Stimulated activated CD4-positive, alpha-beta T cell treated with anti-CD3 and anti-CD28 coated beads, Interleukin-15, amount 100 ng/mL, for 48 hours (primary cell): ENCODE measurements at places on chromosomes 4 and X.

DNA sequence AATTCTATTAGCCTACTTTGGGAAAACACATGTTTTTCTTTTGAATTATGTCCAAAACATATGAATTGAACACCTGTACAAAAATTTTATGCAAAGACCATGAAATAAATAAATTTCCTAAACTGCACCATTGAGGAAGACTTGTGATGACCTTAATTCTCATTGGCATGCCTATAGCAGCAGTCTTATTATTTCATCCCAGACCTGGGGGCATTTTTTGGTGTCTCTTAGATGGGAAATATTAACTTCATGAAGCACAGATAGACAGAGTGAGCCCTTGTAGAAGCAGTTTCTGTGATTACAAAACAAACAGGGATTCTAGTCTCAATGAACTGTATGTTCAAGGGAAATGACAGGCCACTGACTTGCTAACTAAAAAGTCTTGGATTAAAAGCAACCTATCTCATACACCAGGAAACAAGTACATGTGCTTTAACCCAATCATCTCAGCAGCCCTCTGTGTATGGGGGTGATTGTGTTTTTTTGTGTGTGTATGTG is 32.0 kb upstream of the HPGD start:
- DNase-seq = no peak

GRCh38 chrX:455199-455598 is 68.5 kb upstream of the PPP2R3B start:
- DNase-seq = no peak

- DNase-seq = no peak
These were observed 95.6 kb upstream of the METTL14 start for GRCh38 chr4:118589471-118590055.

GRCh38 chr4:62806816-62807215 is 1602.4 kb downstream of the TECRL start:
- no peak for DNase-seq

DNA sequence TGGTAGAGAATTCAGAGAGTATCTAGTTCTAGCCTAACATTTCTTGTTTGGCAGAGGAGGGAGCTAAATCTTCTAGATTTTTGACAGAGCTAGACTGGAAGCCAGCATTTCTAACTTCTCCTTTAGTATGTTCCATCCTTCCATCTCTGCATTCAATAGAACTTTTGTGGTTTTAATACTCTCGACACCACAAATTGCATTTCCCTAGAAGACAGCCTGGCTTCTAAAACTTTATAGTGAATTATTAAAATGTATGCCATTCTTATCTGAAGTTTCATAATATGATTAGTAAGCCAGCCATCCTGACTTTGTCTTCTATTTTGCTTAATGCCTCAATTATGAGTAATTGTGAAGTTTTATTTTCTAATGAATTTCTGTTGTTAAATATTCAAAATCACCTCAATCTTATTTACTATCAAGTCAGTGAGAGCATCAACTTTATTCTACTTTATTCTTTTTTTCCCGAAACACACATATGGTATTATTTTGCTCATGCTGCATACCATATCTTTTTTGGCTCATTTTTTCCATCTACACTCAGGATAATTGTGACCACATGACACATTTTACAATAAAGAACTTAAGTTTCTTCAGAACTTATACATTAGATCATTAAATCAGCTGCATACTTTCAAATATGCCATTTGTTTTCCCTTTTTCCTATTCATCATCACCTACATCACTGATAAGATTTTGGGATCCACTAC is 30.2 kb downstream of the EDNRA start:
- DNase-seq = no peak

DNA sequence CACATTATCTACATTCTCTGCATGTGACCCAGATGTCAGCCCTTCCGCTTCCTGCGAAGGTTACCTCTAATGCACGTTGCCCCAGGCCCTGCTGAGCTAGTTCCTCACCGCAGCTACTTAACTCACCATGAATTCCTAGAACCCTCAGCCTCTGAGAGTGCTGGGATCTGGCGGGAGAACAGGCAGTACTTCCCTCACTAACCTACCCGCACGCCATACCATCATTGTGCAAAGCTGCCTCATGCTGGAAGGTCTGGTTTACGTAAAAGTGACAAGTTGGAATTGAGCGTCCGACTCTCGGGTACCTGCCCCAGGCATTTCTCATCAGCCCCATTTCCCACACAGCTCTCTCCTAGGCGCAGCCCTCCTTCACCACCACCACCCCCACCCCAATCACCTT is 6.3 kb downstream of the SLC25A4 start:
- DNase-seq = no peak

DNA sequence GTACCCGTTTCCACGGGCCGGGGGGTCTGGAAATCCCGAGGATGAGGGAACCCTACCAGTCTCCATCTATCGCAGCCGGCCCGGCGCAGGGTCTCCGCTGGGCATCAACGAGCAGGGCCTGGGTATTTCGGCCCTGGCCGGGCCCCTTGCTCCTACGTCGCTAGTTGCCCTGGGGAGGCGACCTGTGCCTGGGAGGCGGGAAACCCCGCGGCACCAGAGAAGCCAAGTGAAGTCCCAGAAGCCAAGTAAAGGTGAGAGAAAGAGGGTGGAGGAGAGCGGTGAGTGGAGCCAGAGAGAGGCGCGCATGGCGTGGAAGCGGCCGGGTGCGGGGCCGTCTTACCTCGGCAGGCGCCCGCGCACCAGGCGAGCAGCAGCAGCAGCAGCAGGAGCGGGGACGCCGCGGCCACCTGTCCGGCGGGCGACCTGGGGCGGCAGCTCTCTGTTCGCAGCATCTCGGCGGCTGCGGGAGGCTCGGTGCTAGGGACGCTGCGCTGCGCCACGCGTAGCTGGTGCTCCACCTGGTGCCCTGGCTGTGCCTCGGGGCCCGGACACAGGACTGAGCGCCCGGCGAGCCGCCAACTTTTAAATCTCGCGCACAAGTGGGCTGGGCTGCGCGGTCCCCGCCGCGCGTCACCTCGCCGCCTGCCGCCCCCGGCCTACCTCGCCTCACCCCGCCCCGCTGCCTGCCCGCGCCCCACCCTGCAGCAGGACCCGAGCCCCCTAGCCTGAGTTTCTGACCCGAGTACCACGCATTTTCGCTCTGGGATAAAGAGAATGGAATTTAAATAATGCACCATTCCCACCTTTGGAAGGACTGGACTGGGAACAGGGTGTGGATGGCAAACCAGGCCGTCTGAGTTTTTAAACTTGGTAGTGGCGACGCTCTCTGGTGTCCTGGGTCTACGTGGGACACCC is at the start of gene NMU:
TSS of gene NMU (minus strand) at position 558 of the 915 bp plus-strand sequence. CDS start at position 452, 106 bp downstream.
- DNase-seq = no peak

DNA sequence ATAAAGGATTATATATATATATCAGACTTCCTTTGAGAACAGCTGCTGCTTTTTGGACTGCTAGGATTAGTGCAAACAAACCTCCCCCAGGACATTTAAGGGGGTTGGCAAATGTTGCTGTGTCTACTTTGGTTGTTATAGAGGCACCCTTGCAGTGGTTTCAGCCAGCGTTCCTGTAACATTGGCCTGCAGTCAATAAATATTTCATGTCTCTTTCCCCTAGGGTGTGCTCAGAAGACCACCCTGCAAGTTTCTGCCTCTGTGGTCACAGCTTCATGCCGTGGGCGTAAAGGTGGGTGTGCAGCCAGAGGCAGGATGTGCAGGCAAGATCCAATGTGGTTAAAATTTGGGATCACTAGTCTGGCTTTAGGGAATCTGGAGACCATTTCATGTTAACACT is 28.9 kb downstream of the FGF5 start:
- DNase-seq = no peak

- DNase-seq = peak; percentile 40
These were observed 19.7 kb upstream of the PRPS2 start for GRCh38 chrX:12771445-12772069.

DNA sequence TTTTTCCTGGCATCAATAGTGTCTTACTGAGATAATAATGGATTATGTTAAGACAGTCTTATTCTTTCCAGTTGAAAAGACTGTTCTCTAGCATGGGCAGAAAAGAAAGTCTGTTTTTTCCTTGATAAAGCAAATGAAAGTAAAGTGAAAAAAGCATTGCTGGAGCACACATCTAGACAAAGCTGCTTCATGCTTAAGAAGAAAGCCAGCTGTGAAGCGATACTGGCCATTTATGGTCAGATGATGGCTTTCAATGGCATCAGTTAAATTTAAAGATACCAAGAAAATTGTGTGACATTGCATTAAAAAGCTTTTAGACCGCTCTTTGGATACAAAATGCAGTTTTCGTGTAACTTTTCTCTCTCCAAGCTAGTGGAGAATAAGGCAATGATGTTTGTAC is 242.1 kb upstream of the TRAM1L1 start:
- DNase-seq = no peak

DNA sequence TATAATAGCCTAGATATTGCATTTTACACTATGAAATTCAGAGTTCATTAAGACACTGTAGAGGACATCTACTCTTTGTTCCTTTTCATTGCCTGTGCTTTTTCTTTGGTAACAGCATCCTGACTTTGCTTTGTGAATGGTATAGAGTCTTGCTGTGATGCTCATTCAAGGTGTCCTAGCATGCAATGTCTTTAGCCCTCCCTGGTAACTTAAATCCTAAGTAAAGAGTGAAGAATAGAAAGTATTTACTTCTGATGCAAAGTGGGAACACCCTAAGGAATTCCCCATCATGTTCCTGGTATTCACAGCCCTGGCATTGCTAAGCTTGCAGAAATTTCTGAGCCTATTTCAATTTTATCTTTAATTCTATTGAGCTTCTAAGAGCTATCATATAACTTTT is 400.1 kb downstream of the FAT4 start:
- no peak for DNase-seq

DNA sequence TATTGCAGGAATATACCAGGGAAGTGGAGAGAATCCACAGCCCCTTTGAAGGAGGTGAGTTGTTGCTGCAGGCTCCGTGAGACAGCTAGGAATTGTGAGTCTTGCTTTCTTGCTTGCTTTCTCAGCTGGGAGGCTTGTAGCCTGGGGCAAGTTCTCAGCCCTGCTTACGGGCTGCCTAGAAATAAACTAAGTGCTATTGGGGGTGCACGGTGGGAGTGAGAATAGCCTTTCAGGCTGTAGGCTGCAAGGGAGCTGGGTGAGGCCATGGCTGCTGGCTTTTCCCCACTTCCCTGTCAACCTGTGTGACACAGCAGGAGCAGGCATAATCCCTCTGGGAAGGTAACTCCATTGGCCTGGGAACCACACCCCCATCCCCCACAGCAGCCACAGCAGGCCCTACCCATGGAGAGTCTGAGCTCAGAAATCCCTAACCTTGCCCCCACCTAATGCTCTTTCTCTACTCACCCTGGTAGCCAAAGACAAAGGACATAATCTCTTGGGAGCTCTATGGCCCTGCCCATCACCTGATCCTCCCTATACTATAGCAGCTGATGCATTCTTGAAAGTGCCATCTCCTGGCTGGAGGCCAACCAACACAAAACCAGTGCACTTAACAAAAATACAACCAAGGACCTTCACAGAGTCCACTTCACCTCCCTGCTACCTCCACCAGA is 113.0 kb downstream of the MMRN1 start:
- no peak for DNase-seq

DNA sequence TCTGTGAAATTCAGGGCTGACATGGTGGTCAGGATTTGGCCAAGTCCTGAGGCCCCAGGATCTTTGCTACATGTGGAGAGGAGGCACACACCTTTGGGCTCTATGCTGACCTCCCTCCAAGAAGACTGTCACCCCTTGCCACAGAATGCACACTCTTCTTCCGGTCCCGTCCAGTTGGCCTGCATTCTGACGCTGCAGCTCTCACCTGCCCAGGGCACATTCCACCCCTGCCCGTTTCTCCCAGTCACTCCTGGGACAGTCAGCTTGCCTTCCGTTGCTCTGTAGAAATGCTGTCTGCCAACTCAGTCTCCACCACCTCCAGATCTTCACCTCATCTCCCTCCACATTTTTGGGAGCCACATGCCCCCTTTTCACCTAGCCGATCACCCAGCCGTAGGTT is 76.7 kb downstream of the SHROOM2 start:
- DNase-seq = no peak

DNA sequence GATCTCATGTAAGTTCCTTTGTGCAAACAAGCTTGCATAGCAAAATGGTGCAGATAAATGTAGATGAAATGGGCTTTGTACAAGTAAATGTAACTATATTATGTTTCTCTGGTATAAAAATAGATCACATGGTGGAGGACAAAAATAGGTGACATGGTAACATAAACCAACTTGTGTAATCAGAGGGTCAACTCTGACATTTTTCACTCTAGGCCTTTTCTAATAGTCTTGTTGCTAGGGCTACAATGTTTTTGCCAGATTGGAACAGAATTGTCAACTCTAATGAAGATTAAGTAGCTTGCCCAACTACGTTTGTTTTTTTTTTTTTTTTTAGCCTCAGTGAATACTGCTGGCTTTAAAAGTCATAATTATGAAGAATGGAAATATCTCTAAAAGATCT is 11.5 kb downstream of the MAD2L1 start:
- no peak for DNase-seq

DNA sequence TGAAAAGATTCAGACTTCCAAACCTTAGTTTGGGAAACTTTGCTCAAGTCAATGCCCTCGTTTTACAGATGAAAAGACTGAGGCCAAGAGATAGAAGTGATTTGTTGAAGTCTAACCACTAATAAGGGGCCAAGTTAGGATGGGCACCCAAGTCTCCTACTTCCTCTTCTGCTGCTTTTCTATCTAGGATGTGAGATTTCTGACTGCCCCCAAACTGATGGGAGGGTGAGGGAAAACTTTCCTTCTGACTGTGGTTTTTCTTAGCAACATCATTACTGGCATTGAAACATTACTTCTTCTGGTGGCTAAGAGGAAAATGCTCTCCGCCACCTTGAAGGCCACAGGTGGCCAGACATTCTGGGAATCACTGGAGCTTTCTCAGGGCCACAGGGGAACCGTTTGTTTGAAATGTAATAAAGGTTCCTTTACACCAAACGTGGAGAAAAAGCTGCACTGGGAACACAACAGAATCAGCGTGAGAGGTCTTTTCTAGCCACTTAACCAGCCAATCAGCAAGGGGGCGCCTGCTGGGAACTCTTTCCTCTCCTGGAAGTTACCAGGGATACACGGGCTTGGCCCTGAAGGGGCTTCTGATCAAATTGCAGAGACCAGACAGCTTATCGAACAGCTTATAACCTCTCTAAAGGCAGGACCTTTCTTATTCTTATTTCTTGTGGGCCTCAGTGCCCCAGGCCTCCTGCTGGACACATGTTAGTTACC is 115.9 kb upstream of the TEX13D start:
- DNase-seq = no peak

DNA sequence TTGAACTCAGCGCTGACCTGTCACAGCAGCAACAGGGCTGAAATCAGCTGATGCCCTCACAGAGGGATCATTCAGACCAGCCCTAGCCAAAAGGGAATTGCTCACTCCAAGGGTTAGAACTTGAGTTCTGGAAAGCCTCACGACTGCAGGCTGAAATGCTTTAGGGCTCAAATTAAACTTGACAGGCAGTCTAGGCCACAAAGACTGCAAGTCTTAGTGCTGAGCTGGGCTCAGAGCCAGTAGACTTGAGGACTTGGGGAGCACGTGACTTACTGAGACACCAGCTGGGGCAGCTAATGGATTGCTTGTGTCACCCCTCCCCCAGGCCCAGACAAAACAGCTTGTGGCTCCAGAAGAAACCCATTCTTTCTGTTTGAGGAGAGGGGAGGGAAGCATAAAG is 119.0 kb upstream of the SLC6A14 start:
- no peak for DNase-seq

GRCh38 chr4:42636645-42636949 is 20.3 kb downstream of the ATP8A1 start:
- no peak for DNase-seq
